ENCODE measurements at places on chromosomes 3 and 15.
A peak's percentile ranks its signal among the peaks of the same experiment; 100 is the strongest.

GRCh38 chr3:5339967-5340535 lies 152.5 kb downstream of the EDEM1 start:
- DNase-seq = no peak

GRCh38 chr3:135148398-135149020 lies 353.4 kb downstream of the EPHB1 start:
- no peak for DNase-seq

GRCh38 chr3:99868311-99868646 lies 50.6 kb downstream of the CMSS1 start:
- DNase-seq = peak; percentile 37

DNA sequence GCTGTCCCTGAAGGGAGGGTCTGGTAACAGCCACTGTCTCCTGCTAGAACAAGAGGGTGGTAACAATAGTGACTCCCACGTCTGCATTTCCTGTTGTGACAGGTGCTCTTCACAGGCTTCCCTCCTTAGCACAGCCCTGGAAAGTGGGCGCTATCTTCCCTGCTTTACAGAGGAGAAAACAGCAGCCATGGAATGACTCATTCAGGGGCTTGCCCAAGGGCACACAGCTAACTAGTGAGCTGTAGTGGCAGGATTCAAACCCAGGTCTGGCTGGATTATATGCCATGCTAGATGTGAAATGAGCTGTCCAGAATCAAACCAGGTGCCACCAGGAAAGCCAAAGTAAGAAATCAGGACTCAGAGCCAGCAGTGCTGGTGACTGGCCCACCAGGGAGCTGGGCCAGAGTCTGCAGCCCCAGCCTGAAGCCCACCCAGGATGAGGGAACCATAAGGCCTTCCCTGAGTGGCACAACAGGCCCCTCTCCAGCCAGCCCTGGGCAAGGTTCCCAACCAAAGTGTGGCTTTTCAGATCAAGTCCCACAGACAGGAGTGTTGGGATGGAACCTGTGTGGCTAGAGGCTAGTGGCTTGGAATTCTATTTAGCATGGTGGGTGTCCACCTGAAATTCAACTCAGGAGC lies 102.4 kb downstream of the ETFA start:
- no peak for DNase-seq

DNA sequence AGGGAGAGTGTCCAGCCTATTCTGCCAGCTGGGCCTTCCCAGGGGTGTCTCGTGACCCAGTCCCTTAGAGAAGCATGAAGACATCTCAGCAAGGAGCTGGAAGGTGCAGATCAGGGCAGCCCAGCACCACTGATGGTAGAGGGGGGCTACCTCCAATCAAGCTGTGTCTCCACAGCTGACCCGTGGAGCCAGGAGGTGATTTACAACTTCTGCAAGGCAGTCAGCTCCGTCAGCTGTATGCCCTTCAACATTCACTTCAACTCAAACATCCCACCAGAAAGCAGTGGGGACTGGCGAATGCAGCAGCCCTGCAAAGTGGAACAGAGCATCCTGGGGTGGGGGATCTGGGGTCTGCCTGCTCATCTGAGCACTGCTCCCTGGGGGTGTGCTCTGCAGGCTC lies 32.6 kb upstream of the FRG2C start:
- no peak for DNase-seq

GRCh38 chr15:90924375-90924774 lies 8.0 kb downstream of the HDDC3 start:
- DNase-seq = no peak

DNA sequence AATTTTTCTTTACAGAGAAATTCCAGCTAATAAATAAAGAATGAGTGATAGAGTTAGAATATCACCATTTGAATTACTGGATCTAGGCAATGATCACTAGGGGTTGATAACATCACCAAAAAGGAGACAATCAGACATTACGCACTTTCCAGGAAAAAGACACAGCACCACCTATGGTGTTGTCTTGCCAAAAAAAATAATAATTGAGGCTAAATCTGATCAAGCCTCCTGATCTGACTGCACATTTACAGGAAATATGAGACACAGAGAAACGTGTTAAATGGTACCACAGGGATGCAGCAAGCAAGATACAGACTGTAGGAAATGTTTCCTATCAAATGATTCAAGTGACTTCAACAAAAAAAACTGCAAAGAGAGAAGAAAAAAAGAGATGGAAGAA lies 92.8 kb downstream of the EOMES start:
- no peak for DNase-seq

DNA sequence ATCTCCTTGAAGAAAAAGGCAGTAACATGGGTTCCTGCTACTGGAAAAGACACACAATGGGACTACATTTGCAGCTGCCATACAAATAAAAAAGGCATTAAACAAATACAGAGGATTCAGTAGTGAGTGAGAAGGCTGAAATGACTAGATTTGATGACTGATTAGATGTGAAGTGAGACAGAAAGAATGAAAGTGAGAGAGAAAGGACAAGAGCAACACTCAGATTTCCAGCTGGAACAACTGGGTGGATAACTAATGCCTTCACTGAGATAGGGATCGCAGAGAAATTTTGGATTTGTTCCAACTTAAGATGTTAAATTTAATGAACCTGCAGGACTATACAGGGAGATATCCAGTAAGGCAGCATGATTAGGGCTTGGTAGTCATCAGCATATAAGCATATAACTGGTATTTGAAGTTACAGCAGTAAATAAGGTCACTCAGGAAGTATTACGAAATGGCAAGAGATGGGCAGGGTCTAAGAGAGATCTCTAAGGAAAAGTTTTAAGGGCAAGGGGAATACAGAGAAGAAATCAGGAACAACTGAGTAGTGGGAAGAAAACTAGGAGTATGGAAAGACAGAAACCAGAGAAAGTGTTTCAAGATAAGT lies 8.2 kb downstream of the OSBPL11 start:
- no peak for DNase-seq

DNA sequence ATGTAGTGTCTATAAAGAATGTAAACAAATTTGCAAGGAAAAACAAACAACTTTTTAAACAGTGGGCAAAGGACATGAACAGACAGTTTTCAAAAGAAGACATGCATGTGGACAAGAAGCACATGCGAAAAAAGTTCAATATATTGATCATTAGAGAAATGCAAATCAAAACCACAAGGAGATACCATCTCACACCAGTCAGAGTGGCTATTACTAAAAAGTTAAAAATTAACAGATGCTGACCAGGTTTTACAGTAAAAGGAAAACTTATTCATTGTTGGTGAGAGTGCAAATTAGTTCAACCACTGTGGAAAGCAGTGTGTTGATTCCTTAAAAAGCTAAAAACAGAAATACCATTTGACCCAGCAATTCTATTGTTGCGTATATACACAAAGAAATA lies 47.1 kb upstream of the LSAMP start:
- no peak for DNase-seq

GRCh38 chr15:63476229-63476632 lies 28.2 kb upstream of the USP3 start:
- no peak for DNase-seq

GRCh38 chr3:61371123-61371522 lies 119.9 kb upstream of the FHIT start:
- DNase-seq = no peak

DNA sequence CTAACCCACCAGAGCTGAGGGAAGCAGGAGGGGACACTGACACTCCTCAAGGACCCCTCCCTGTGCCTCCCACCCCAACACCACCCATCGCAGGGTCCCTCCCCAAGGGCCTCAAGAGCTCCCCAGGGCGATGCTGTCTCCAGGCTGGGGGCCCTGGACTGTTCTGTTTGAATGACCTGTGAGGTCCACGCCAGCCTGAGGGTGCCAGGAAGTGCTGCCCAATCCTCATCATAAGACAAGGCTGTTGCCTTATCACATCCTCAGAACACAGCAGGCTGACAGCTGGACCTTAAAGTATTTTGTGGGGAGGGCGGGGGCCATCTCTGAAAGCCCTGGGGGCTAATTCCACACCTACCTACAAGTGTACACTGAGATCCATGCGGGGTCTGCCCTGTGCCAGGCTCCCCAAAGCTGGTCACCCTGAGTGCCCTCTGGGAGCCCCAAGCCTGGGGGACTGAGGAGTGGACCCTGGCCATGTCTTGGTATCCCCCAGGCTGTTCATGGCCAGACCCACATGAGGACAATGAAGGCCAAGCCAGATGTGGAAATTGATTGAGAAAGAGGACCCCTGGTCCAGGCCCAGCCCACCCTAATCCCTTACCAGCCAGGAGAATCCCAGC lies 23.8 kb upstream of the GOLGA6C start:
- DNase-seq = no peak

DNA sequence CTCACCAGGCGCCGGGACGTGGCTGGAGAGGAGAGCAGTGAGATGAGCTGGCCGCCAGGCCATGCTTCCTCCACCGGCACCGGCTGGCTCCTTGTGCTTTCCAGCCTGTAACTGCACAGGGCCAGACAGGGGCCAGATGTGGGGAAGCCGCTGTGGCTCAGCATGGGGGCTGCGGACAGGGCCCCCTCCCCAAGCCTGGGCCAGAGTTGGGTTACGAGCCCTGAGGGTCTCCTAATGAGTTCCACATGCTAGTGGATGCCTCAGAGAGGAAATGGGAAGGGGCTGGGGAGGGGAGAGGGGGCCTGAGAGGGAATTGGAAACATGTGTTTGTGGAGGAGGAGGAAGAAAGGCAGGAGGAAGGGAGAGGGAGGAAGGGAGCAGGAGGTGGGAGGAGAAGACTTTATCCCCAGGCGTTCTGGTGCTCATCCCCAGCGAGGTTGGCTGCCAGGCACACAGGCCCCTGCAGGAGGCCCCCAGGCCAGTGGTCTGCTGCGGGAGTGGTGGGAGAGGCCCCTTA lies 11.7 kb upstream of the DUSP7 start:
- DNase-seq = no peak

GRCh38 chr3:55669133-55669532 lies 182.0 kb upstream of the WNT5A start:
- DNase-seq = no peak

GRCh38 chr3:52406231-52406661 lies 38.7 kb downstream of the SEMA3G start:
- DNase-seq = peak; percentile 60

- peak; percentile 27 for DNase-seq
Measured at GRCh38 chr3:139519998-139520737, 19.4 kb downstream of the RBP1 start.

DNA sequence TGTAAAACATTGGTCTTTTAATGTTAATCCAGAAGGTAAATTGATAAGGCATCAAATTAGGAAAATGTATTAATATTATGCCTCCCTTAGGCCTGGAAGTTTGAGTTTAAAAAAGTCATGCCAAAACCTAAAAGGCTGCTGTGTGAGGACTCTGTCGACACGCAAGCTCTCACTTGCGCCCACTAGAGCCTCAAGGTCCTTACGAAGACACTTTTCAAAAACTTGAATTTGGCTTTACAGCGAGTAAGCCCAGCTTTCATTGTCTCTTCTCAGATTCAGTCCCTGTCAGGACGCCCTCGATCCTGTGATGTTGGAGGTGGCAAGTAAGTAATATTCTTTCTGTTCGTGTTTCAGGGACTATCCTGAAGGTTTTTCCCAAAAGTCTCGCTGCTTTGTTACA lies 89.7 kb downstream of the CRTC3 start:
- DNase-seq = no peak

DNA sequence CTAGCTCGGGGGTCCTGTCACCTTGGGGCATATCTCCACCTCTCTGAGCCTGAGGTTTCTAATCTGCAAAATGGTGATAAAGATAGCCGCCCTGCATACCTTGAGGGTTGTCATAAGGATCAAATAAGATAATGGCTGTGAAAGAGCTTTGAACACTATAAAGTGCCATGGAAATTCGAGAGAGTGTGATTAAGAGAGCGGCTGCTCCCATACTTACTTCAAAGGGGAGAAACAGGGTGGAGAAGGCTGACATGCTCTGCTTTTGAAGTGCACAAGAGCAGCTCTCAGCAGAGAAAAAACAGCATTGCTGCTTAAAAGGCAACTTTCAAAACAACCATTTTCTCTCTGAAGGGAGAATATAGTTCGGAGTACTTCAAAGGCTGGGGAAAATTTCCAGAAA lies 529.2 kb downstream of the EPHB1 start:
- DNase-seq = no peak

GRCh38 chr15:97501291-97501690 lies 459.2 kb upstream of the ARRDC4 start:
- no peak for DNase-seq

- no peak for DNase-seq
Measured at GRCh38 chr15:68580883-68581155, 2.0 kb downstream of the CORO2B start.

- no peak for DNase-seq
Measured at GRCh38 chr3:143586576-143586975, 261.7 kb downstream of the SLC9A9 start.

- no peak for DNase-seq
Measured at GRCh38 chr3:31957106-31957505, 24.0 kb downstream of the OSBPL10 start.

DNA sequence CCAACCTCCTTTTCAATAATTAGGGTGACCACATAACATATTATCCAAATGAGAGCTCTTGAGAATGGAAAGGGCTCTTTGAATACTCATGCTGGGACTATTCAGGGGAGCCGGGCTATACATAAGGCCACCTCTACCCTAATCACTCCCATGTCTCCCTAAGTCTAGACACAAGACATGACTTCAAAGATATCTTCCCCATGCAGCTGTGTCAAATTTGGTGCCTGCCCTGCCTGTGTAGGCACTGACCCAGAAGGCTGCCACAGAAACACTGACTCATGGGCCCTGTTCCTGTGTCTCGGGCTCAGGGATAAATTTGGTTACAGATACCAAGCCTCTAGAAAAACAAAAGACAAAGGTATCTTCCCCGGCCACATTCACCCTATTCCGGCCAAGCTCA lies 70.3 kb downstream of the MYLK start:
- DNase-seq = no peak

GRCh38 chr3:21718161-21718765 lies 32.7 kb downstream of the ZNF385D start:
- peak; percentile 1 for DNase-seq

- no peak for DNase-seq
Measured at GRCh38 chr15:66049353-66049752, 180.1 kb downstream of the RAB11A start.

DNA sequence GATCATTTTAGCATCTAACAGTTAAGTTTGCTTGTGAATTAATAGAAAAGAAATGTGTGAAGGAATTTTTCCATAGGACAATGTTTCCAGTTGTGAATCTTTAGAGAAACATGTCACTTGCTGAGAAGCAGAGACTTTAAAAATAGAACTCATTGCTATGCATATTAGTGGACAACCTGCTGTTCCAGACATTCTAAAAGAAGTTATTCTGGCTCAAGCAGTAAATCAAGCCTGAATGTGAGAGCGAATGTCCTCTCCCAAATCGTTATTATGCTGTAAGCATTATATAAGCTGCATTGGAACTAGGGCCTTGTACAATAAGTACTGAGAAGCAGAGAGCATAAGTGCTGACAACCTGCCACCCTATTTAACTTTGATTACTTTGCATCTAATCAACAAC lies 990.9 kb downstream of the PLOD2 start:
- DNase-seq = no peak
